Neural progenitor cell (in vitro differentiated cells): ENCODE measurements at places on chromosomes 11 and 22. TPM values are rescaled to one million over a fixed set of nuclear protein-coding genes. Genes with fewer than 3 reads are reported as not detected.

DNA sequence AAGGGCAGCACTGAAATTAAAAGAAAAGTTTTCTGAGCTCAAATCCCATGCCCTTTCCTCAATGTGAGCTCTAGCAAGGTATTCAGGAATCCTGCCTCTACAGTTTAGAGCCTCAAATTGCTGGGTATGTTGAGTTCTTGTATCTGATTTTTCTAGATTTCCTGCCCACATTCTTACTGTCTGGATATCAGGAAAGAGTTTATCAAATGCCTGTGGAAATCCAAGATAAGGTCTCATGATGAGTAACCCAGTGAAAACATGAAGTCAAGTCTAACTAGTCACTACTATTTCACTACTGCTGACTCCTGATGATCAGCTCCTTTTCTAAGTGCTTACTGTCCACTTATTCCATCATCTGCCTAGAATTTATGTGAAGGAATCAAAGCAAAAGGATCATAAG lies 29.8 kb downstream of the LIMK2 start:
- H3K4me3 ChIP-seq, result no peak overlapping the region
- H3K27ac ChIP-seq, result no peak overlapping the region
- DNase-seq, result no peak

- no peak overlapping the region for H3K27ac ChIP-seq
- H3K4me3 ChIP-seq, result no peak overlapping the region
- H3K27me3 ChIP-seq, result no peaks in the 10 kb centered on the region
Measured at GRCh38 chr11:17102462-17102861, 25.0 kb upstream of the RPS13 start.

Gene OR5P2
- not detected in 2 replicates for total RNA-seq

- no peak for DNase-seq
- no peaks in the 10 kb centered on the region for H3K4me1 ChIP-seq
- no peak overlapping the region for H3K27ac ChIP-seq
- no peaks in the 10 kb centered on the region for H3K36me3 ChIP-seq
- no peak overlapping the region for H3K4me3 ChIP-seq
- H3K27me3 ChIP-seq, result no peaks in the 10 kb centered on the region
Measured at GRCh38 chr11:25901415-25901814, 430.5 kb upstream of the ANO3 start.

Gene PIH1D2
- 1.6 and 3.5 TPM in 2 replicates for total RNA-seq

DNA sequence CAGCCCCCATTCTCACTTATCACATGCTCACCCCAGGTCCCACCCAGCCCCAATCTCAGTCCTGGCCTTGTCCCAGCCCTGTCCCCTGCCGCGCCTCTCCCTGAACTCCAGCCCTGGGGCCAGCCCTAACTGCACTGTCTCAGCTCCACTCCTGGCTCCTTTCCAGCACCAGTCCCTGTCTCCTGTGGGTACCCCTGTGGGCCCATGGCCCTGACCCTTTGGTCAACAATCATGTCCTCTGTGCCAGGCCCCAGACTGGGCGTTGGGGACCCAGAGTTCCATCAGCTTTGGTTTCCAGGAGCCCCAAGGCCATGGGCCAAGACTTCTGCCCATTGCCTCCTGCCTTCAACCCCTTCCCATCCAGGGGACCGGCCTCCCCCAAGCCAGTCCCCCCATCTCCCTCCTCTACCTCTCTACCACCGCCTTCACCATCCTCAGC lies 757 bp downstream of the SPI1 start:
- H3K27me3 ChIP-seq, result no peaks in the 10 kb centered on the region
- DNase-seq, result no peak
- H3K36me3 ChIP-seq, result no peaks in the 10 kb centered on the region
- no peak overlapping the region for H3K4me3 ChIP-seq

Gene RBM14
- total RNA-seq, result 38.2 and 63.8 TPM in 2 replicates

Gene OR52A1
- not detected in 2 replicates for total RNA-seq

Gene GRAMD1B
- total RNA-seq, result 12.6 and 32.6 TPM in 2 replicates

DNA sequence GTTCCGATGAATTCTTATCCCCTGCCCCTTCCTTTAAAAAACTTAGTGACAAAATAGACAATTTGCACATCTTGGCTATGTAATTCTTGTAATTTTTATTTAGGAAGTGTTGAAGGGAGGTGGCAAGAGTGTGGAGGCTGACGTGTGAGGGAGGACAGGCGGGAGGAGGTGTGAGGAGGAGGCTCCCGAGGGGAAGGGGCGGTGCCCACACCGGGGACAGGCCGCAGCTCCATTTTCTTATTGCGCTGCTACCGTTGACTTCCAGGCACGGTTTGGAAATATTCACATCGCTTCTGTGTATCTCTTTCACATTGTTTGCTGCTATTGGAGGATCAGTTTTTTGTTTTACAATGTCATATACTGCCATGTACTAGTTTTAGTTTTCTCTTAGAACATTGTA lies 12.0 kb downstream of the CCND1 start:
- H3K27ac ChIP-seq, result no peak overlapping the region
- H3K4me3 ChIP-seq, result no peak overlapping the region

GRCh38 chr11:87179621-87180020 lies 141.9 kb downstream of the TMEM135 start:
- DNase-seq, result no peak
- H3K27ac ChIP-seq, result no peak overlapping the region
- peaks cover 2% of the 10 kb centered on the region for H3K4me1 ChIP-seq
- no peaks in the 10 kb centered on the region for H3K27me3 ChIP-seq
- H3K36me3 ChIP-seq, result no peaks in the 10 kb centered on the region

DNA sequence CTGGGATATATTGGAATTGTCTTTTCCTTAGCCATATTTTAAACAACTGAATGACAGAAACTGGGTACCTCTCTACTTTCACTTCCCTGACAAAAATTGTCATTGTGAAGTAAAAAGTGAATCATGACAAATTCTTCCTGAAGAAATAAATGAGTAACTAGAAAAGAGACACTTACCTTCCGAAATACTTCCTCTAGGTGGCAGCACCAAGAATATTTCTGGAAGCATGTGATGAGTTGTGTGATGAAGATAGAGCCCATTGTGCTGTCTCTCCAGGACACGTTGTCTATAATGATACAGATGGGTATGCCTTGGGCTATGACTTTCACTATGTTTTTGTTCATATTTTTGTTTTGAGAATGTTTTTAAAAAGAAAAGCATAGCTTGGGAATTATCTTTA lies 21.5 kb downstream of the CASP4 start:
- no peaks in the 10 kb centered on the region for H3K27me3 ChIP-seq
- H3K36me3 ChIP-seq, result no peaks in the 10 kb centered on the region
- DNase-seq, result peak; percentile 4
- no peak overlapping the region for H3K4me3 ChIP-seq
- no peaks in the 10 kb centered on the region for H3K4me1 ChIP-seq
